HFFc6 (cell line): ENCODE measurements at places on chromosomes 11 and 22. TPM values are rescaled to one million over a fixed set of nuclear protein-coding genes. Genes with fewer than 3 reads are reported as not detected.
A peak's percentile ranks its signal among the peaks of the same experiment; 100 is the strongest.

- peaks cover 22% of the 10 kb centered on the region for H3K36me3 ChIP-seq
- no peak overlapping the region for H3K27ac ChIP-seq
Measured at GRCh38 chr11:120357620-120358019, 21.4 kb downstream of the ARHGEF12 start.

GRCh38 chr11:40030867-40031266 lies 1428.6 kb downstream of the LRRC4C start:
- DNase-seq = no peak
- no peak overlapping the region for H3K27ac ChIP-seq
- H3K4me1 ChIP-seq = no peaks in the 10 kb centered on the region

- H3K27ac ChIP-seq = no peak overlapping the region
- no peaks in the 10 kb centered on the region for H3K36me3 ChIP-seq
- peaks cover 20% of the 10 kb centered on the region for H3K27me3 ChIP-seq
- peaks cover 5% of the 10 kb centered on the region for H3K4me1 ChIP-seq
- DNase-seq = no peak
- H3K4me3 ChIP-seq = no peak overlapping the region
Measured at GRCh38 chr22:36758792-36759271, 17.1 kb downstream of the IFT27 start.

DNA sequence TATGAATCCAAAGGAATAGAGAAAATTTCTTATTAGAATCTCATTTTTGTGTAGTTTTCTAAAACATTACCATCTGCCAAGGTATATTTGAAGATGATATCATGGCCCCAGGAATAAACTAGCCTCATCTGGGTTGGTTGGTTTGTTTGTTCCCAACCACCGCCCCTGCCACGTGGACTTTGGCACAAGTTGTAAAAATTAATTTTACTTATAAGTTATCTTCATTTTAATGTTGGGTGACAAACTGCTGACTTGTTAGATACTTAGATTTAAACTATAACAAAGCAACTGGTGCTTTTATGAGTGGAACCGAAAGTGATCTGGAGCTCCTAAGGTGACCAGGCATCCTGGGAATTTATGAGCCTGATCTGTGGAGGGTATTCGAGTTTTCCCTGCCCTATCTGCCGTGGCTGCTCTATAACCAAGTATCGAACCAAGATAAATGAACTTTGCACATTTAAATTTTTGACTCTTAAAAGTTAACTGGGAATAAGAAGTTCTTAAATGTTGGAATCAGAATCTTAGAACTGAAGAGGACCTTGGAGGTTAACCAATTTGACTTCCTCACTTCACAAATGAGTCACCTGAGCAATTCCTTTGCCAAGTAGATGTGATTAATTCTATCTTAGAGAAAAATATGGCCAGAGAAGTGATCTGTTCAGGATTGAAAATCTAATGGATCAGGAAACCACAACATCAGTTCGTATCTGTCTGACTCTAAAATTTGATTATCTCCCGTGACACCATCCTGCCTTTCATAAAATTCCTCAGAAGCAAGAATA lies 129.1 kb upstream of the ARHGAP42 start:
- no peak for DNase-seq
- H3K27me3 ChIP-seq = peaks cover 11% of the 10 kb centered on the region
- H3K36me3 ChIP-seq = no peaks in the 10 kb centered on the region
- peaks cover 35% of the 10 kb centered on the region for H3K4me1 ChIP-seq

GRCh38 chr11:45362636-45363035 lies 76.5 kb upstream of the SYT13 start:
- peaks cover 58% of the 10 kb centered on the region for H3K27me3 ChIP-seq
- H3K36me3 ChIP-seq = no peaks in the 10 kb centered on the region
- no peak overlapping the region for H3K4me3 ChIP-seq
- H3K4me1 ChIP-seq = no peaks in the 10 kb centered on the region
- no peak for DNase-seq
- no peak overlapping the region for H3K27ac ChIP-seq

GRCh38 chr22:27088026-27088425 lies 430.6 kb downstream of the MIAT start:
- peak; percentile 12 for DNase-seq
- no peak overlapping the region for H3K4me3 ChIP-seq
- H3K27ac ChIP-seq = no peak overlapping the region
- H3K27me3 ChIP-seq = peaks cover 22% of the 10 kb centered on the region

- H3K27me3 ChIP-seq = peaks cover 2% of the 10 kb centered on the region; the same call in 1 of the 2 replicates
- H3K36me3 ChIP-seq = no peaks in the 10 kb centered on the region
- H3K4me1 ChIP-seq = peaks cover 14% of the 10 kb centered on the region
- peak overlapping the region; percentile 15 for H3K4me3 ChIP-seq
- peak overlapping the region; percentile 2; the same call in 1 of the 2 replicates for H3K27ac ChIP-seq
Measured at GRCh38 chr11:6856871-6857270, 6.0 kb upstream of the OR10A2 start.

SHANK2 gene
- total RNA-seq = 0.86 to 2.0 TPM (median 1.7 TPM) in 3 replicates

KCNQ1 gene
- not detected in 3 replicates for total RNA-seq

GRCh38 chr11:27381238-27381666 lies 18.2 kb upstream of the CCDC34 start:
- peaks cover 7% of the 10 kb centered on the region; the same call in 1 of the 2 replicates for H3K36me3 ChIP-seq
- no peak overlapping the region for H3K27ac ChIP-seq
- H3K27me3 ChIP-seq = peaks cover 2% of the 10 kb centered on the region; the same call in 1 of the 2 replicates

TBX10 gene
- not detected in 3 replicates for total RNA-seq

GRCh38 chr11:105265845-105266244 lies 126.3 kb upstream of the CARD18 start:
- H3K27ac ChIP-seq = no peak overlapping the region
- no peak overlapping the region for H3K4me3 ChIP-seq
- H3K36me3 ChIP-seq = no peaks in the 10 kb centered on the region
- H3K4me1 ChIP-seq = peaks cover 6% of the 10 kb centered on the region
- peak; percentile 12 for DNase-seq

- peaks cover 2% of the 10 kb centered on the region for H3K27me3 ChIP-seq
- H3K4me3 ChIP-seq = peak overlapping the region; percentile 59
- peaks cover 58% of the 10 kb centered on the region for H3K4me1 ChIP-seq
- DNase-seq = peak; percentile 60
- peak overlapping the region; percentile 51 for H3K27ac ChIP-seq
- peaks cover 4% of the 10 kb centered on the region; the same call in 1 of the 2 replicates for H3K36me3 ChIP-seq
Measured at GRCh38 chr11:88398372-88398771, 60.8 kb upstream of the CTSC start.

GRCh38 chr11:58688789-58689503 lies 42.8 kb downstream of the GLYAT start:
- 0 out of 2 replicates have a peak, but pooled peaks cover 6% of the 10 kb centered on the region for H3K4me1 ChIP-seq
- H3K27ac ChIP-seq = no peak overlapping the region
- peaks cover 4% of the 10 kb centered on the region for H3K27me3 ChIP-seq
- no peak overlapping the region for H3K4me3 ChIP-seq
- peak; percentile 1 for DNase-seq

GRCh38 chr11:131423688-131424087 lies 53.3 kb downstream of the NTM start:
- H3K4me3 ChIP-seq = no peak overlapping the region
- H3K36me3 ChIP-seq = no peaks in the 10 kb centered on the region
- H3K27ac ChIP-seq = no peak overlapping the region
- no peak for DNase-seq
- peaks cover 8% of the 10 kb centered on the region for H3K27me3 ChIP-seq

SLC17A6 gene
- total RNA-seq = not detected in 3 replicates

DNA sequence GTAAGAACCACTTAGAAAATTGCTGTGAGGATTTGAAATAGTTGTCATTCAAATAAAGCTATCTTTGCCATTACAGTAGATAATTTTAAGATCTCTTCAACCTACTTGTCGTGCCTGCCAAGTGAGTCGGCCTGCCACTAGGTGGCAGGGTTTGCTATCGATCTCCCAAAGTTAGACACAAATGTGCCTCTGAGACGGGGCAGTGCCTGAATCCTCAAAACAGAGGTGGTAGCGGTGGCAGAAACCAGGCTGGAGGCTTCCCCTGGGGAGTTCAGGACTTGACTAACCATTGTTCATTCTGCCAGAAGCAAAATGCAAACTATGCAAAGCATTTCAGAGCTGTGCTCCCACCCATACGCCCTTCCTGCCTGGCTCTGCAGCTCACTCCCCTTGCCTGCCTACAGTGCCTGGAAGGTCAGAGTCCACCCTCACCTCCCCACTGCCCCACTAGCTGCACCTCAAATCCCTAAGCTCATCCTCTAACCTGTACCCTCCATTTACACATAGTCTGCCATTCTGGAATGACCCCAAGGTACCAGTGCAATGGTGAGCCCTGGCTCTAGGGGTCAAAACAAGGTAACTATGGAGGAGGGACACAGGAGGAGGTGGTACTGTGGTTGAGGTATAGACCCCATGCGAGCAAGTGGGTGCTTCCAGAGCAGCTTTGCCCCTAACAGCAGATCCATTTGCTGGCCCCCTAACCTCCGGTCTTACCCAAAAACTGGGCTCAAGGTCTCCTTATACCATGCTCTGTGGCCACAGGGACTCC lies 82.1 kb downstream of the C11orf58 start:
- H3K36me3 ChIP-seq = no peaks in the 10 kb centered on the region
- H3K27ac ChIP-seq = no peak overlapping the region
- peaks cover 33% of the 10 kb centered on the region for H3K27me3 ChIP-seq

DNA sequence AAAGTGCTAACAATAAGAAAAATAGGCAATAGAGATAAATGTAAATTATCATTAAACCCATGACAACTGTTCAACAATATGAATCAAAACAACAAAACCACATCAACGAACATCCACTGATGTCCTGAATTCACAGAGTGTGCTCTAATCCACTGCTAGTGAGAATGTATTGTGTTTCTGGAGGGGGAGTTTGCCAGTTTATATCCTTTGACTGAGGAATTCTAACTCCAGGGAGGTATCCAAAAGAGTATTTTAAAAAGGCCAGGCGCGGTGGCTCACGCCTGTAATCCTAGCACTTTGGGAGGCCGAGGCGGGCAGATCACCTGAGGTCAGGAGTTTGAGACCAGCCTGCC lies 1.7 kb upstream of the WEE1 start:
- no peak for DNase-seq
- peaks cover 23% of the 10 kb centered on the region for H3K36me3 ChIP-seq
- H3K4me3 ChIP-seq = peak overlapping the region; percentile 87
- peaks cover 20% of the 10 kb centered on the region for H3K27me3 ChIP-seq
- H3K4me1 ChIP-seq = peaks cover 58% of the 10 kb centered on the region

DNA sequence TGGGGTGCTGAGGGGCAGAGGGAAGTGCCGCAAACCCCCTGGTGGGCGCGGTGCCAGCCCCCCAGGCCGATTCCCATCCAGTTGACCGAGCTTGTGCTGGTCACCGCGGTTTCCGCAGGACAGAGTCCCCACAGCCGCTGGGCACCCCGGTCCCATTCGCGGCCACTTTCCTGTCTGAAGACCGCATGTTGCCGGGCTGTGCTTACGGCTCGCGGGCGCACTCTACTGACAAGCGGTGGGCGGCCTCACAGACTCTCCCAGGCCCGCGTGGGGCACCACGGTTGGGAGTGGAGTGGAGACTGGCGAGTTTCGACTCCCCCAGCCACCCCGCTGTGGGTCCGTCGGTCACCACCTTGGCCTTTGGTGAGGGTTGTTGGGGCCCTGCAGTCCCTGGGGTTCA lies 648 bp upstream of the H19 start:
- no peak for DNase-seq
- no peak overlapping the region for H3K27ac ChIP-seq
- no peaks in the 10 kb centered on the region for H3K4me1 ChIP-seq
- H3K36me3 ChIP-seq = no peaks in the 10 kb centered on the region
- no peak overlapping the region for H3K4me3 ChIP-seq

DNA sequence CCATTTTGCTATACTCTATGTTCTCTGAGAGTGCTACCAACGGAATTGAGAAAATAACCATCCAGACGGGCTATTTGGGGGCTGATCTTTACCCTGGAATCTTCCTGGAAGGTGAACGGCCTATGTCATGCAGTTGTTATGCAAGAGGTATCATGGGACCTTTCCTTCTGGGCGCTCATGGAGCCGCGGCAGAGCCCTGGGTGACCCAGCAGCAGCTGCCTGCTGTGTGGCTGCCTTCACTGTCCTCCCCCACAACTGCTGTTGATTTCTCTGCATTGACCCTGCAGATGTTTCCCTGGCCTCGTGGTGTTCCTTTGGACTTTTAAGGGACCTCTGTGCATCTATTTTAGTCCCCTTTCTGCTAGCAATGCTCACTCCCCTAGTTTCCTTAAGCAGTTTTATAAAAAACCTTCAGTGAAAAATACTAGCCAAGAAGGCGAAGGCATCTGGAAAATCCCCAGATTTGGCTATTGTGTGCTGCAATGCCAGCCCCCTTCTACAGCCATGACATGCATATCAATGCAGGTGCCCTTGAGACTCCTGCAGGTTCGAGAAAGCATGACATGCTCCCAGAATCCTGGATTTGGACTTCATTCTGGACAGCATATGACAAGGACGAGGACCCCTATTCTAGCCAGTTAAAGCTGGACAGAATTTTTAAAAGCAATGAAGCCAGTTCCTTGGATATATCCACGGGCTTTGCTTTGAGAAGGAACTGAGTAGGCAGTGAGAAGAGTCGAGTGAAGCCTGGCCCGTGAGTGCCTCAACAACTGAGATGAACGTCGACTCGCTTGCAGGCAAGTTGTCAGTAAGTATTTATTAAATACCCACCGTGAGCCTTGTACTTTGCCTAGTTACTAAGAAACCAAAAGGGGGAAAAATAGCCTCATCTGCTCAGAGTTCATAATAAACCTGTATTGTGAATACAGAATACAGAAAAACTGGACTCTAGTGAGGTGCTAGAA lies at the start of gene SLC25A18:
Gene SLC25A18 (plus strand): TSS at position 593 of the 965 bp plus-strand sequence. CDS start 16,447 bp downstream, outside the sequence.
- H3K4me1 ChIP-seq = peaks cover 32% of the 10 kb centered on the region
- H3K4me3 ChIP-seq = peak within 1 kb of the TSS; percentile 45
- DNase-seq = no peak
- H3K27ac ChIP-seq = no peak within 1 kb of the TSS
